ENCODE measurements at places on chromosomes 6 and 20.

DNA sequence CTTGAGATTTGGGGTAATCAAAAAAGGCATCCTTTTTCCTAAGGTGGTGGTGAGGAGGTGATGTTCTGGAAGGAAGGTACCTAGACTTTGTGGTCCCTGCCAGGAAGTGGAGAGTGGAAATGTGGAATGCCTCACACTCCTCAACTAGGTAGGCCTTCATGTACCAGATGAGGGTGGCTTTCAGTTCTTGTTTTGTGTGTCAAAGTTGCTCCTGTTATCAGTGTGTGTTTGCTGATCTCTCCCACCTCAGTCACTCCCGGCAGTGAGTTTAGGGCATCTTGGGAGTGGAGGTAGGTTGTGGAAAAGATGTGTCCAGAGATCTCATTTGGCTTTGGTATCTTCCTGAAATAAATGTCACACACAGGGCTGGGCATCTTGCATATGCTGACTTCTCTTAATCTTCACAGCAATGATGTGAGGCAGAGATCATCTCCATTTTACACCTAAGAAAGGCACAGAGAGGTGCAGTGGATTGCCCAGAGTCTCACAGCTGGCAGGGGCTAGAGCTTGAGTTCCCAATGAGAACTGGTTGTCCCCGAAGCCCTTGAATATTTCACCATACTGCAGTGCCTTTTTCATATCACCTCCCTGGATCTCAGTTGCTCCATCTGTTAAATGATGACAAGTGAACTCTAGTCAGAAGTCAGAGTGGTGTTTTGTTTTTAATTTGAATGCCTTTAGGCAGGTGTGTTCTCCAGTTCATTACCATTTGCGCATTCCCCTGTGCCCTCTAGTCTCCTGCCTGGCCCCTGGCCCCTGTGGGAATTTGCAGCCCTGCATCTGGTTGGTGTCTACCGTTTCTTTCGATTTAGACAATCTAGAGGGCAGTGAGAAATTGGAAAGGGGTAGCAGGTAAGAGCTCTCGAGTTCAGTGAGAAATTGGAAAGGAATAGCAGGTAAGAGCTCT, 2.9 kb downstream of the PKIG start:
- DNase-seq = no peak

- no peak for DNase-seq
These were observed 15.6 kb downstream of the COMMD7 start for GRCh38 chr20:32727683-32728082.

DNA sequence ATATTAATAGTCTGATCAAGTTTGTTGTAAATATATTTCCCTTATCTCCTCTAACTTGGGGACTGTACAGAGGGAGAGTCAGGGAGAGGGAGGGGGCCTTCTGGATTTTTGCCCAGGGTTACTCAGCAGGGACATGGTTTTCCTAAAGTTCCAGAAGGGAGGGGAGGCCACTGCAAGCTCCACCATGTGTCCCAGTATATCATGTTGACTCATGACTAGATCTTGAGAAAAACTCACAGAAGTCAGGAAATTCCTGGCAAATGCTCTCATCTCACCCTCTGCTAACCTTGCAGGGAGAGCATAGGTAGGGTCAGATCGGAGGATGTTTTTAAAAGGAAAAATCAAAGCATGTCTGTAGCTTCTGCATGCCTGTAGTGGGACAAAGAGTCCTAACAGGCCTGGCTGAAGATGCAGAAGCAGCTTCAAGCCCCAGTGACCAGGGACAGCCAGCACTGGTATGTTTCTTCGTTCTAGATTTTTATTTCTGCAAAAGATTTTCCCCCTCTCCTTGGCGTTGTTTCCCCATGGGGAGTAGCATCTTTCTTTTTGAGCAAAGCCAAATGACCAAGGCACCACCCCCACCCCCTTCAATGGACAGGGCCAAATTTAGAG, 272.9 kb upstream of the SUPT3H start:
- DNase-seq = no peak

GRCh38 chr6:144305985-144306384, 20.9 kb downstream of the UTRN start:
- no peak for DNase-seq

- no peak for DNase-seq
These were observed 39.7 kb upstream of the PTCHD4 start for GRCh38 chr6:48150701-48151100.

- no peak for DNase-seq
These were observed 7.8 kb downstream of the KCNG1 start for GRCh38 chr20:51014797-51015722.

- no peak for DNase-seq
These were observed 9.6 kb upstream of the TRIM31 start for GRCh38 chr6:30122515-30122914.

- DNase-seq = no peak
These were observed 2.6 kb downstream of the ARMC2 start for GRCh38 chr6:108850669-108851465.

- DNase-seq = no peak
These were observed 51.2 kb upstream of the KCNG1 start for GRCh38 chr20:51074062-51074461.

GRCh38 chr6:132763269-132763668, 5.6 kb upstream of the VNN2 start:
- DNase-seq = peak; percentile 42

DNA sequence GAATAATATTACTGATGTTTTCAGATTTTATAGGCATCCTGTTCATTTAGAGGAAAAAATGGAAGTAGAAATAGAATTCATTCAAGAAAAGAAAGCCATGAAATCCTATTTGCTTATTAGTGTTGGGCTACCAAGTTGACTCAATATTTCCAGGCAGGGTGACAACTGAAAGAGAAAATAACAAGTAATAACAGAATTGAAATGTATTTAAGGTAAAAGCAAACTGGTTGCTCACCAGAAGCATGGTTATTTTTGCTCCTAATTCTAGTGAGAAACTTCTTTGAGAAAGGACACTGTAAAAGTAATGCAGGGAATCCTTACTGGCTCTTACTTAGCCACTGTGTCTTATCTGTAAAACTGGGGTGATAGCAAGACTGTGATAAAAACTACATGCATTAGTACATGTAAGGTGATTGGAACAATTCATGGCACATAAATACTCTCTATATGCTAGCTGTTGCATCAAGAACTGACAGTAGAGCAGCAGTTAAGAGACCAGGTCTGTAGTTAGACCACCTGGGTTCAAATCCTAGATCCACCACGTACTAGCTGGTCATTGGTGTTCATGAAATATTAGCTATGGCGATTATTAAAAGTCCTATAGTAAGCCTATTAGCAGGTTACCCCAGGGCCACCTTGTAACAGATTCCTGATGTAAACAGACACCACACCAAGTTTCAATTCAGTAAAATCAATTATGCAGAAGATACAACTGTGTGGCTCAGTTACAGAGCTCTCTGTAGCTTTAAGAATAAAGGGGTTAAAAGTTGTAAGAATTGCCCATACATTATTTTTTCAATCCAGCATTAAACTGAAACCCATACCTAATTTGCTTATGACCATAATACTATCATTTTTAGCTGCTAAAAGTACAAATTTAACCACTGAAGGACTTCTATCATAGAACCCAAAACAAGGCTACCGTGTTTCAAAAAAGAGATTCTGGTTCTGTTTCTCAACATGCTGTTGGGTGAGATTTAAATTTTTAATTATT, 159.2 kb upstream of the COL21A1 start:
- DNase-seq = no peak

DNA sequence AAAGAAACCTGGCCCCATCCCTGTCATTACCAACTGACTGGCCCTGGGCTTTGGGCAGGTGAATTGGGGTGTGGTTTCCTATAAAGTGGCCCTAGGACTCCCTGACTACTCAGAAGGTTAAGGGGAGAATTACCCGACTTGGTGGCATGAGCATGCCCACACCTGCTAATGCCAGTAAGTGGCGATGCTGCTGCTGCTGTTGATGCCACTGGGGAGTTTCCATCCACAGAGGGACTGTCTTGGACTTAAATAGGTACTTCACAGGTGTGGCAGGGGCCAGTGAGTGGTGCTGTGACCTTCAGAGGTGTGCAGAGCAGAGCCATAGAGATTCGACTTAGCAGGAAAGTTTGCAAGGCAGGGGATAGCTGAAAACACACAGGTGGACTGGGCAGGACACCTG, 32.6 kb upstream of the MDFI start:
- DNase-seq = no peak

- no peak for DNase-seq
These were observed 56.2 kb downstream of the CTCFL start for GRCh38 chr20:57468523-57469417.

GRCh38 chr20:24337551-24337950, 131.9 kb upstream of the SYNDIG1 start:
- DNase-seq = no peak

- DNase-seq = no peak
These were observed 8.1 kb downstream of the EDN1 start for GRCh38 chr6:12298017-12298978.

GRCh38 chr6:111210194-111210728, 123.0 kb downstream of the SLC16A10 start:
- peak; percentile 19 for DNase-seq

DNA sequence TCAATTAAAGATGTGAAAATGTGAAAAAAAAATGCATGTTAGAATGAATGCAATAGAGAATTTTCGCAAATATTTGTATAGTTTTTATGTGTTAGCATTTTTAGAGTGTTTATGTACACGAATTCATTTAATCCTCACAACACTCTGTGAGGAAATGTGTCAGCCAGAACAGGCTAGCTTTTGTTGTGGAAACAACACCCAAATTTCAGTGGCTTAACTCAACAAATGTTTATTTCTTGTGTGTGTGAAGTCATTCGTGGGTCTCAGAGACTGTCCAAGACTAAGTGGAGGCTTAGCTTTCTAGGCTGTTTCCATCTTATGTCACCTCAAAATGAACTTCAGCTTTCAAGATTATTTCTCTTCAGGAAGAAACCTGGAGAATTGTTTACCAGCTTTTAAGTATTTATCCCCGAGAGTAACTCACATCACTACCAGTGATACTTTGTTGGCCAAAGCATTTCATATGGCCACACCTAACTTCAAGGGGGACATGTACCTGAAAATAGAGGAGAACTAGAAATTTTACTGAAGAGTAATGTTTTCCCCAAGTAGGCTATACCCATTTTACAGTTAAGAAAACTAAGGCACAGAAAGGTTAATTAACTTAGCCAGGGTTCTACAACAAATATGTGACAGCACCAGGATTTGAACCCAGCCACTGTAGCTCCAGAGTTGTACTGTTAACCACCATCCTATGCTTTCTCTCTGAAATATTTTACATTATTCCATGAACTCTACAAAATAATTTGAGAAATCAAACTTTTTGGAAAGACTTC, 306.1 kb downstream of the QKI start:
- DNase-seq = no peak

GRCh38 chr6:166318227-166318626, 10.0 kb upstream of the PRR18 start:
- no peak for DNase-seq

DNA sequence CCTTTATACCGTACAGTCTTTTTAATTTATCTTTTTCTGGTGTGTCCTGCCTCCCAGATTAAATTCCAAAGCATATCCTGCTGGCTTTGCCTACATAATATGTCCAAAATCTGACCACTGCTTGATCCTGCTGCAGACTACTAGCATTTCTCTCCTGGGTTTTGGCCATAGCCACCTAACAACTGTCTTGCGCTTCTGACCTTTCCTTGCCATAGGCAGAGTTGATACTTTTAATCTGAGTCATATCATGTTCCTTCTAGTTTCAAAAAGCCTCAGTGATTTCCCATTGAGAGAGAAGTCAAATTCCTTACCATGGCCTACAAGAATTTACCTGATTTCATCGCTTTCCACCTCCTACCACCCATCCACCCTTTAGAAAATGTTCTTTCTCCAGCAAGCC, 104.8 kb downstream of the BCKDHB start:
- no peak for DNase-seq

DNA sequence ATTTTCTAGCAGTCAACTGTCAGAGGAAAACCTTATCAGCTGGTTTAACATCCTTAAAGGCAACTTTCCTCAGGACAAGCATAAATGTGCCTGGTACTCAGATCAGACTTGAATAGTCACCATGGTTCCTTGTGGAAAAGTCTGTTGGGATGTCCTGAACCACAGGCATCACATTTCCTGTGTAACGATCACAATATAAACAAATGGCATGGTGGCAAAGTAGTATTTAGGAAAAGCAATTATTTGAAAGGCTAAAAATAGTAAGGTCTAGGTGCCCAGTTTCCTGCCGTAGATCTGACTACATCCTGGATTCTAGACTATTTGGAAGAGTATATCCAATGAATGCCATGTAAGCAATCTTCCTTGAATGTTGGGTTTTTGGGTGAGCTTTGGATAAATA, 271.9 kb upstream of the AGPAT4 start:
- DNase-seq = no peak

GRCh38 chr6:93235775-93236174, 183.6 kb downstream of the EPHA7 start:
- DNase-seq = no peak

DNA sequence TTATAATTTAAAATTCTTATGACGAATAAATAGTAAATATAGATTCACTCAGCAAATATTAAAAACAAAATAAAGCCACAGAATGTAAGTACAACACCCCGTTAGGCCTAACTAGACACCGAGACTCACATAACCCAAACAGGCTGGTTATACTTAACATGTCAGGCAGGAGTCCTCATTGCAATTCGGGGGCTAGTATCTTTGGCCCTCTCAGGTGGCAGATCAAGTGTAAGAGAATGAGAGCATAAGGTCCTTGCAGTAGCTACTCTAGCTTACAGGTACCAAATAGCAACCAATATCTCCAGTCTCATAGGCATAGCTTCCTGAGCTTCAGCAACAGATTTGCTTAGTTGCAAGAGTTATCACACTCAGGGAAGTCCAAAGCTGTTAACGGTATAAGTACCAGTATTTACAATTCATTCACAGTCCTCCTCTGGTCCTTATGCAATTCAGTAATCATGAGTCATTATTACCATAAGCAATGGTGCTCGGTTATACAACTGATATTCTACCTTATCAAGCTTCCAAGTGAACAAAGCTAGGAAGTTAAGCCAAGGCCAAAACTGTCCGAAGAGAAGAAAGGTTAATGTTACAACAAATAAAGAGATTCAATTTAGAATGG, 20.1 kb downstream of the REV3L start:
- no peak for DNase-seq

GRCh38 chr6:129683601-129684322, 26.2 kb downstream of the ARHGAP18 start:
- peak; percentile 68 for DNase-seq

- no peak for DNase-seq
These were observed 238.5 kb upstream of the SUPT3H start for GRCh38 chr6:45616209-45616608.

DNA sequence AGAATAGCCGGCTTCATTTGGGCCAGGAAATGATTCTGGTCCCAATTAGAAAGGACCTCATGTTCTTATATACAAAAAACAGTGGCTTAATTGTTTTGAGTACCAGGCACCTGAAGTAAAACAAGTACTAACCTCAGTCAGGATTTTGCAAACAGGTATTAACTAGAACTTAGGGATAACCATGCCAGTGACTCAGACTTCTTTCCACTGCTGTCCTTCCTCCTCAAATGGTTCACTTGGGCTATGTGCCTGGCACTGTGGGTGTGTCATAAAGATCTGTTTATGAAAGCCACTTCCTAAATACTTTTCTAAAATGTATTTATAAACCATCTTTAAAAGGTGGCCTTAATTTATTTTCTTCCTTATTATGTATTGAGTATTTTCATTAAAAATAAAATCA, 10.7 kb downstream of the CLDN20 start:
- DNase-seq = no peak
